Activated T-cell treated with anti-CD3 and anti-CD28 coated beads, Interleukin-2, amount 50 U/mL, for 4 hours (primary cell): ENCODE measurements at places on chromosomes 5 and 9. TPM values are rescaled to one million over a fixed set of nuclear protein-coding genes. Genes with fewer than 3 reads are reported as not detected.

GRCh38 chr9:9523476-9524139 lies 1089.2 kb downstream of the PTPRD start:
- no peak for DNase-seq

- DNase-seq: no peak
Observed at GRCh38 chr9:131720330-131720729, 19.5 kb downstream of the RAPGEF1 start.

DNA sequence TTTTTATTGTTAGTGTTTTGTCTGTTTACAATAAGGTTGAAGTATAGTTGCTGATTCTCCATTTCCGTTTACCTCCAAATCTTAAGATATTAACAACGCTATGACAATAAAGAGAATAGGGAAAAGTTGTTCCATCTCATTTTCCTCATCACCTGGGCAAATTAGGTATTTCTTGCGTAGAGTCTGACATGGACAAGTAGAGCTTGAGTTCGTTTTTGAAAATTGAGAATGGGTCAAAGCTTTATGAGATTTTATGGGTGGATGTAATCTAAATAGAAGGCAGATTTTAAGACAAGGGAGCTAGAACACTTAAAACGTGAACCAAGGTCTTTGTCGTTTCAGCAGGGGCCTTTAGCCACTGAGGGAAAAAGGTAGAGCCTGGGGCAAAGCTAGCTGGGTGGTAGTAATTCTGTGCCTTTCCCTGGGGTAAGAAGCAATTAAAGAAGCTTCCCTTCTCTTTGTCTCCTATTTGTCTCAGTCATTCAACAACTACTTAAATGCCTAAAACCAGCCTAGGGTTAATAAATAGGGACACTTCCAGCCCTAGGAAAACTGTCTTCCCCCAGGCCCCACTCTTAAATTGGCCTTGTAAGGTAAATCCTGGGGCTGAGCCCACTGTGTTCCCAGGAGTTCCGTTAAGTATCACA lies 551 bp upstream of the CAAP1 start:
- DNase-seq: no peak

The C9 gene
- total RNA-seq: 0.53 TPM
